Activated T-helper 17 cell treated with anti-CD3 and anti-CD28 coated beads, Interleukin-2, amount 50 U/mL, for 72 hours (primary cell): ENCODE measurements at places on chromosomes 11 and 22. TPM values are rescaled to one million over a fixed set of nuclear protein-coding genes. Genes with fewer than 3 reads are reported as not detected.

- ATAC-seq = no peak
These were observed 1502.4 kb upstream of the TENM4 start for GRCh38 chr11:80943226-80943625.

GRCh38 chr11:79492008-79492407 is 51.2 kb upstream of the TENM4 start:
- ATAC-seq = no peak

DNA sequence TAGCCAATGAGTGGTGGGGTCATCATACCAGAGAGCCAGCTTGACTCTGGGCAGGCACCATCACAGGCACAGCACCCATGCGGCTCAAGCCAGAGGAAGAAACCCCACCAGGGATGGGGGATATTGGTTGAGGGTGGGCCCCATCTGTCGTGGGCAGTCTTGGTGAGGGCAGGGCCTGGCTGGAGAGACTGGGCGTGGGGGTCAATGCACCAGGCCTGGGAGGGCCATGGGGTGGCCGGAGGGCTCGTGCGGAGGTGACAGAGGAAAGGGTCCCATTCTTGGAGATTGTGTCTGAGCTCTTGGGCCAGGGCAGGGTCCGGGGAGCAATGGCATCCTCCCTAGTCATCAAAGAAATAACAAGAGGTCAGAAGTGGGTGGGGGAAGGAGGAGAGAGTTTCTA is 1.6 kb upstream of the VSIG2 start:
- ATAC-seq = no peak

OR2AG2 gene
- total RNA-seq = 0.08 TPM

MMP13 gene
- total RNA-seq = not detected

DNA sequence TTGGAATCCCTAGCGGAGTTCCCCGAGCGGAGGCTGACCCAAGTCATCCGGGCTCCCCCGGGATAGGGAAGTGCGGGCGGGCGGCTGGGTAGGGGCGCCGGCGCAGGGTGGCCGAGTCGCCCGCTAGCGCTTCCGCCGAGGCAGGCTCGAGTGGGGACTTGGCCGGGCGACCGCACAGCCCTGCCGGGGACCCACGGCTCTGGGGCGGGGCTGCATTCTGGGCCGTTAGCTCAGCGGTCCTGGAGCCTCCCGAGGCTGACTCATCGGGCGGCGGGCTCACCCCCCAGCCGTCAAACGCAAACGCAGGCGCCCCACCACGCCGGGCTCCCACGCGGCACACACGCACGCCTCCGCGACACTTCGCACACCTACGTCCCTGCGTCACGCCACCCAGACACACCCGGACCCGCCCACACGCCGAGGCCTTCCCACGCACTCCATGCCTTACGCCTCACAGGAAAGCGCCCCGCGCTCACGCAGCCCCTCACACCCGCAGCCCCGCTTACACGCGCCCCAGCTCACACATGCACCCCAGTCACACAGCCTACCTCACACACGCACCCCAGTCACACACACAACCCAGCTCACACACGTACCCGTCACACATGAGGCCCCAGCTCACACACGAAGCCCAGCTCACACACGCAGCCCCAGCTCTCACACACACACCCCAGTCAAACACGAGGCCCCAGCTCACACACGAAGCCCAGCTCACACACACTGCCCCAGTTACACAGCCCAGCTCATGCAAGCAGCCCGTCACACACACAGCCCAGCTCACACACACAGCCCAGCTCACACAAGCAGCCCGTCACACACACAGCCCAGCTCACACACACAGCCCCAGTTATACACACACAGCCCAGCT is 1.2 kb downstream of the PHLDB1 start:
- peak; percentile 66 for ATAC-seq

DNA sequence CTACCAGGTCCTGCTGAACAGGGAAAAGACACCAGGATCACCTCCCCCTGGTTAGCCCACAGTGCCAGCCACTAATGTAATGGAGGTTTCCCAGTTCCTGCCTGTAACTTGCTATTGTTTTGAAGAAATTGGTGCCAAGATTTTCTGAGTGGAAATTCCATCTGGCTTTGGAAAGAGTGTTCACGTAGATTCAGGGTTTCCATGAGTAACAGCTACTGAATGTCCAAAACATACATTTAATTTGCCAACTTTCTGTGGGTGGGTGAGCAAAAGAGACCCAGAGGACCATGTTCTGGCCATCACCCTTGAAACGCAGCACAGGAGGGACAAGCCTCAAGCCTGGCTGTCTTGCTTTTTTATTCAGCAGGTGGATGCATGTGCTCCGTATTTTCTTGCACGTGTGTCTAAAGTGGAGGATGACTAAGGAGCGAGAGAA is 8.8 kb upstream of the DKK3 start:
- ATAC-seq = no peak

PKP3 gene
- total RNA-seq = not detected

DNA sequence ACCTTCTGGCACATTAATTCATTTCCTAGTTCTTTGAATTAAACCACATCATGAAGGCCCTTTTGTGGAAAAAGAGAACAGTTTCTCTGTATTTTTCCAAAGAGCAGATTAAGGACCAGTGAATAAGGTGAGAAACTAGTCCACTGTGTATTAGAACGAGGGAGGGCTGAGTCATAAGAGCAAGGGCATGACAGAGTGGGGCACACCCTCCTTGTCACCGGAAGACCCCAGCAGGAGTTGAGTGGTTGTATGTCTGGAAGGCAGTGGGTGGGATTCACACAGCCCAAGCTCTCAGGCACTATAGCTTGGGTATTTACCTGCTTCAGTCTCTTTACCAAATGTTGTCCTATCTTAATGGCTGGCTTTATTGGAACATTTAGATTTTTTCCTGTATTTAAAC is 86.8 kb downstream of the BMAL1 start:
- no peak for ATAC-seq

GRCh38 chr11:80182901-80183300 is 742.1 kb upstream of the TENM4 start:
- no peak for ATAC-seq

- ATAC-seq = no peak
These were observed 28.2 kb downstream of the C2CD3 start for GRCh38 chr11:74142624-74143023.

GLB1L2 gene
- 2.0 TPM for total RNA-seq

GRCh38 chr22:47787501-47788227 is 1025.2 kb downstream of the TBC1D22A start:
- ATAC-seq = no peak

DNA sequence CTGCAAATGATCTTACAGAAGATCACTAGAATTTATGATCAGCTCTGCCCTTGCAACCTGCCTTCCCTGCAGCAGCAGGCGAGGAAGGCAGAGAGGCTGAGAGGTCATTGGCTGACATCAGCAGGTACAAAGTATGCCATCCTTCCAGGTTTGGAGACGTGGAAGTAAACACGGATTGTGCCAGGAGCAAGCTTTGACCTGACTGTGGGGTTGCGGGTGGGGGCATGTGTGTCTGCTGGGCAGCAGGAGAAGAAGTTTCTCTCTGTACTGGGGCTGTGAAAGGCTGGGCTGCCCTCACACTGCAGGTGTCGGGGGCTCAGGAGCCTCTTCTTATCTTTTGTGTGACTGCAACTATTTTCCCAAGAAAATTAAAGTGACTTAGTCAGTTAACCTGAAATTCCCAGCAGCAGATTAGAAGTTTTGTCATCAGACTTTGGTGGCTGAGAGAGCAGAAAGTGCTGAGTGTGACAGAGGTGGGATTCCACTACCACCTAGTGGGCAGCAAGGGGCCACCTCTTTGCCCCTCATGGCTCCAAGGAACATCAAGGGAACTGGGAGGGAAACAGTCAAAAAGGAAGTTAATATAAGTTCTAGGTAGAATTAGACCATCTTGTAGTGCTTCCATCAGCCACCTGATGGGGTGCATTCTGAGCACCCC is 565.9 kb downstream of the ETS1 start:
- no peak for ATAC-seq

GRCh38 chr22:45199723-45200122 is 36.0 kb downstream of the NUP50 start:
- no peak for ATAC-seq

TSSK2 gene
- total RNA-seq = not detected

- ATAC-seq = no peak
These were observed 16.1 kb upstream of the MS4A7 start for GRCh38 chr11:60362241-60362640.

DNA sequence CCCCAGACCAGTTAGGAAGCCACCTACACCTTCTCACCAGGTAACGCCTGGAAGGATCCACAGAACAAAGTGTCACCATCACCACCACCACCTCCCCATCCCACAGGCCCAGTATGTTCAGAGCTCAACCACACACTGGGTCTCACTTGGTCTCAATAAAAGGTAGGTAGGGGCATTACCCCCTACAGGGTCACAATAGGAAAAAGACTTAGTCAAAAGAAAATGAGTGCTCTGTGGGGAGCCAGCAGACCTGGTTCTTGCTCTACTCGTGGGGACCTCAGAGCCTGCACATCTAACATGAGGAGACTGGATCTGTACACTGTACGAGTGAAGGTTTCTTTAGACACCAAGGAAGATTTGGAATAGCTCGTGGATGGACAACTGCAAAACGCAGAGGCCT is 49.3 kb downstream of the HIRA start:
- no peak for ATAC-seq

DNA sequence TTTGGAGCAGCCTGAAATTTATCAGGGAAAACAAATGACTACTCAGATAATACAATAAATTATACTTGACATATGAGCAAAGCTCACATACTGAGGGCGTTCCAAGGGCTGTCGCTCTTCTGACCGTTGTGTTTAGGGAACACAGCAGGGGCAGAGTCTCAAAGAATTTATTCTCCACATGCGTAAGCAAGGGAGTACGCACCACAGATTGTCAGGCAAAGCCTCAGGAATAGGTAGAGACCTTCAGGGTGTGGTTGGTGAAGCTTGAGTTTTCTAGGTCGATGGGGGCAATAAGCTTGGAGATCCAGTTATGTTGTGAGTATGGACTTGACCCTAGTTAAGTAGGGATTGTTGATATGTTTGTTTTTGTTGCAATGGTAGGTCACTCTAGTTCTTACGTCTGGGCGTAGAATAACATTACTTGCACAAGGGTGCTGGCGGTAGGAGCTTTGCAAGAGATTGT is 830 bp downstream of the ACAT1 start:
- no peak for ATAC-seq

C1QTNF5 gene
- not detected for total RNA-seq

GRCh38 chr11:36718451-36718850 is 120.4 kb upstream of the RAG2 start:
- no peak for ATAC-seq

- no peak for ATAC-seq
These were observed 53.4 kb upstream of the WNT7B start for GRCh38 chr22:46030231-46030880.

MOGAT2 gene
- total RNA-seq = not detected

DNA sequence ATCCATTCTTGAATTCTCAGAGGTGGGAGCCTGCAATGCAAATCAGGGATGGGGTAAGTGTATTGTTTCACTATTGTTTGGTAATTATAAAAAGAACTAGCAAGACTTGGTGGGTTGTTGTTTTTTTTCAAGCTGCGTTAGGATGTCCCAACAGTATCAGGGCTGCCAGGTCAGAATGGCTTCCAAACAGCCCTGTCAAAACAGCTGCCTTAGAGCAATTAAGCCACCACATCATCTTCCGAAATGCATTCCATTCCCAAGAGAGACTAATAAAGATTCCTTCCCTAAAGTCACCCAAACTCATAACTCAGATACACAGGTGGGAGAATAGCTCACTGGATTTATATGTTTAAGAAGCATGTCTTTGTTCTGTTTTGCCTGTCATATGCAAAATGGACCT is 23.5 kb downstream of the BBOX1 start:
- ATAC-seq = no peak

- ATAC-seq = no peak
These were observed 3.5 kb upstream of the OSBP2 start for GRCh38 chr22:30691204-30691603.

OR8H2 gene
- total RNA-seq = not detected

DNA sequence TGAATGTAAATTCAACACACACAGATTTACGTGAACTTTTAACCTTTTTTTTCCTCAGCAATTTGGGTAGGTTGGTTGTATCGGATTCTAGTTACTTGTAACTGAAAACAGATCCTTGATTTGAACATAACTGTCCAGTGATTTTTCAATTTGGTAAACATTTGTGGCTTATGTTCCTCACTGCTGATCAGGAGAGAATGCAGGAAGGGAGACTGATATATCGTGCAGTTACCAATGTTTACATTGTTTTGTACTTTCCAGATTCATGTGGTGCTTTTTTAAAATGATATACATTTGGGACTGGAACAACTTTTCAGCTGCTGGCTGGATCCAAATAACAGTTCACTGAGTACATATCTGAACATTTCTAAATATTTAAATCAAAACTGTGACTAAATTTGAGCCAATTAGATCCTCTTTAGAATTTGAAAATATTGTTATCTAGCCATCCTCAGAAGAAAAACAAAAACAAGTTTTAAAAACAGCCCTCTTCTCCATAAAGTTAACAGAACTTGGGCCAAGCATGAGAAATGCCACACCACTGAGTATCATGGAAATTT is 84.3 kb upstream of the MTMR2 start:
- ATAC-seq = no peak

GRCh38 chr11:28528217-28528616 is 420.0 kb downstream of the METTL15 start:
- ATAC-seq = no peak

CRYBB2 gene
- total RNA-seq = not detected

DNA sequence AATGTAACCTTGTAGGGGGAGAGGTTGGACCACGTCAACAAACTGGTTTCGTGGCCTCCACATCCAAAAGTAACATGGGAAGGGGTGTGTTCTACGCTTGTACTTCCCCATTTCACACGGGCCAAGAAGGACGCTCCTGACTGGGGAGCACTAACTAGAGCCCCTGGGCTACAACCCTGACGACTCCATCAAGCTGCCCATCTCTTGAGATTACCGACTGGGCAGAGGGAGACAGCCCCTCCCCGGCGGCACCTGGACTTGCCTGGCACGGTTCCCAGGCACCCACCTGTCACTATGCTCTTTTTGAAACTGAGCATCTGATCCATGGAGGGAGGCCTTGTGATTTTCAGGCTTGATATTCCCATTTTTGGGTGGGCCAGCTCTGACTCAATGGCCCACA is 68.5 kb downstream of the SHANK2 start:
- ATAC-seq = no peak

- no peak for ATAC-seq
These were observed 9.8 kb downstream of the PPFIBP2 start for GRCh38 chr11:7523416-7524210.

- no peak for ATAC-seq
These were observed 25.3 kb upstream of the SLC25A1 start for GRCh38 chr22:19203834-19204233.

OR8D4 gene
- total RNA-seq = not detected

GRCh38 chr11:13221722-13222121 is 55.9 kb upstream of the BMAL1 start:
- no peak for ATAC-seq

GRCh38 chr11:33879375-33879774 is 12.5 kb downstream of the LMO2 start:
- ATAC-seq = no peak

ZDHHC13 gene
- 27.6 TPM for total RNA-seq
